Activated CD8-positive, alpha-beta memory T cell treated with anti-CD3 and anti-CD28 coated beads, Interleukin-2, amount 10 ng/mL, durations not matched to agents 7 days and 5 days (primary cell): ENCODE measurements at places on chromosomes 3 and 15.

- DNase-seq, result no peak
Measured at GRCh38 chr15:34055868-34056595, 17.0 kb upstream of the AVEN start.

- DNase-seq, result no peak
Measured at GRCh38 chr3:112200317-112200666, 67.2 kb upstream of the GCSAM start.

DNA sequence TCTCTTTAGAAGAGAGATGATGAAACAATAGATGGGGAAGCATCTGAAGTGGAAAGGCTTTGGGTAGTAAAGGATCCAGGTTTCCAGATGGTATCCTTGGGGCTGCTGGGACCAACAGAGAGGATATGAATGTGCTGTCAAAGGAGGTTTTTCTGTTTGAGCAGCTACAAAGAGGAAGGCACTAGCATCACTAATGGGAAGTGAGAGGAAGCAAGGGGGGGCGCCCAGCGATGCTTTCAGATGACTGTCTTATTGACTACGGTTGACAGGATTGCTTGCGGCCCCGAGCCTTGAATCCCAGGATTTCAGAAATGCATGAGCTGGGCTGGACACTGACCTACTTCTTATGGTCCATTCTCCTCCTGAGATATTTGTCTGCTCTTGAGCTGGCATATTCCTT is 103.8 kb upstream of the GALNT15 start:
- DNase-seq, result no peak

- DNase-seq, result no peak
Measured at GRCh38 chr3:65861718-65862117, 177.0 kb downstream of the MAGI1 start.

- no peak for DNase-seq
Measured at GRCh38 chr15:42553554-42553953, 4.9 kb downstream of the HAUS2 start.

DNA sequence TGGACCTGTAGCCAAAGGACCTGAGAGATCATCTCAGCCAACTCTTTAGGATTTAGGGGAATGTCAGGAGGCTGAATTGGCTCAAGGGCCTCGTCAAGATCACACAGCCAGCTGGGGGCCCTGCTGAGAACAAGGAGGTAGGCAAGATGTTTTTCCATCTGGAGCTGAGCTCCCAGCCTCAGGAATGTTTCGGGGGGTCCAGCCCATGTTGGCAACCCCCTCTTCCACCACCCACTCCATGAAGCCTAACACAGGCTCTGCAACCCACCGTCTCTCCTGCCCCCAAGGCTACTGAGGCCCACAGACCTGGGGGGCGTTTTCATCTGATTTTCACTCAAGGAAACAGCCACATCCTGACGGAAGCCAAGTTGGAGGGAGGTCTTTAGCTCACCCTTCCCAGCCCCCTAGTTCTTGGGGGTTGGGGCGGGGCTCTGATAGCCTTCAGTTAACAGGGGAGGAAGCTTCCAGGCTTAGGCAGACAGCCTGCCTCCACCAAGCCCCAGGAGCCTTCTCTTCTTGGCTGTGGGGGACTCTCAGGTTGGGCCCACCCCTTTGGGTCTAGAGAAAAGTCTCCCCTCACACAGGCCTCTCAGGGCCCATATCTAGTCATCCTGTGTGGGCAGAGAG is 48.8 kb downstream of the EPHB3 start:
- no peak for DNase-seq

DNA sequence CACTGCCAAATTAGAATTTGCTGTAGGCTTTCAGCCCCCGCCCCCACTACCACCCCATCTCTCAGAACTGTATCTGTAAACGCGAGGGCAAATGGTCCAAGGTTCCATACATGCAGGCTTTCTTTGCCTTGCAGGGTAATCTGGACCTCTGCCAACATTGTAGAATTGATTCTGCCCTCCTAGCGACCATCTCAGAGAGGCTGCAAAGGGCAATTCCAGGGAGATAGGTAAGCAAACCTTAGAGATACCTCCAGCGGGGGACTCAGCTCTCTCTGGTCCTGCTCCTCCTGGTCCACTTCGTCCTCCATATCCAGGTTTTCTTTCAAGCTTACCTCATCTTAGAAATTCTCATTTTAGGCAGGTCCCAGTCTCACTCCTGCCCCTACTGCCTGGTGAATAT is 64.4 kb downstream of the SLMAP start:
- DNase-seq, result no peak

- no peak for DNase-seq
Measured at GRCh38 chr15:23385886-23386430, 31.4 kb downstream of the GOLGA8S start.

- no peak for DNase-seq
Measured at GRCh38 chr3:153242896-153243295, 80.9 kb downstream of the RAP2B start.

- DNase-seq, result no peak
Measured at GRCh38 chr3:98817547-98818041, 54.5 kb downstream of the ST3GAL6 start.

- peak; percentile 50 for DNase-seq
Measured at GRCh38 chr3:61560517-61561373, 626 bp upstream of the PTPRG start.

DNA sequence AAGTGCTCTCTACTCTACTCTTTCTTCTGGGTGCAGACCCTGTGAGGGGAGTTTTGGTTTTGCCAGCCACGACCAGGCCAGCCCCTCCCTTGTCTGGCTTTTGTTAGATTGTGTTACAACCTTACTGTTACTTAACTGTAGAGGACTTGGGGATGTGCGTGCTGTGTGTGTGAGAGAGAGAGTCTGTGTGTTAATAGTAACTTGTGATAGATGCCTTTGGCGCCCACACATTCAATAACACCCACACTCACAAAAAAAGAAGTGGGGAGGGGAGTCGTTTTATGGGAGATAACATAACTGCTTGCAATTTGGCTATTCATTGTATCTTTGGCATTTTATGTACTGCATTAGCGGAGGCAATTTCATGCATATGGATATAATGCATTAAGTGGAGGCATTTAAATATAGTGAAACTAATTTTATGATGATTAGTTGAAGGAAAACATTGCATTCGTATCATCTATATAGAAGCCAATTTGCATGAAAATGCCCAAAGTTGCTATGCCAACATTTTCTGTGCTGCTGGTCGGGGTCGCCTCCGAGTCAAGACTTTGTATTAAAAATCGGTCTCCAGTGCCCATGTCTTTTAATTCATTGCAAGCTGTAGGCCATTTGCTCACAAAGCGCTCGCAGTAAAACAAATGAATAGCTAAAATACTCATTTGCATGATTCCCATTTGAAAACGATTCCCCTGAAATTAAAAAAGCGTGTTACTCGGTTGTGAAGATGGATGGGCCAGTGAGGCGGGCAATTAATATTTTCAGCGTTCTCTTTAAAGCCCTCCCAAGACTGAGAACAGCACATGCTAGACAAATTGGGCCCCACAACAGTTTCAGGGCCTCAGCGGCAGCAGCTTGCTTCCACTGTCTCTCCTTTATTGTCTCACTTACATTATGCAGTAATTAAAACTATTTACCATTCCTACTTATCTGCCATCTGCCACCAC is 158.5 kb upstream of the SMAD3 start:
- no peak for DNase-seq

- DNase-seq, result no peak
Measured at GRCh38 chr3:62356356-62356755, 17.0 kb downstream of the FEZF2 start.
